ENCODE measurements at places on chromosomes 2 and 18.

- DNase-seq, result no peak
These were observed 1791.8 kb upstream of the PIK3C3 start for GRCh38 chr18:40163254-40163653.

GRCh38 chr18:74459889-74460288, 2.8 kb upstream of the DIPK1C start:
- DNase-seq, result peak; percentile 67

DNA sequence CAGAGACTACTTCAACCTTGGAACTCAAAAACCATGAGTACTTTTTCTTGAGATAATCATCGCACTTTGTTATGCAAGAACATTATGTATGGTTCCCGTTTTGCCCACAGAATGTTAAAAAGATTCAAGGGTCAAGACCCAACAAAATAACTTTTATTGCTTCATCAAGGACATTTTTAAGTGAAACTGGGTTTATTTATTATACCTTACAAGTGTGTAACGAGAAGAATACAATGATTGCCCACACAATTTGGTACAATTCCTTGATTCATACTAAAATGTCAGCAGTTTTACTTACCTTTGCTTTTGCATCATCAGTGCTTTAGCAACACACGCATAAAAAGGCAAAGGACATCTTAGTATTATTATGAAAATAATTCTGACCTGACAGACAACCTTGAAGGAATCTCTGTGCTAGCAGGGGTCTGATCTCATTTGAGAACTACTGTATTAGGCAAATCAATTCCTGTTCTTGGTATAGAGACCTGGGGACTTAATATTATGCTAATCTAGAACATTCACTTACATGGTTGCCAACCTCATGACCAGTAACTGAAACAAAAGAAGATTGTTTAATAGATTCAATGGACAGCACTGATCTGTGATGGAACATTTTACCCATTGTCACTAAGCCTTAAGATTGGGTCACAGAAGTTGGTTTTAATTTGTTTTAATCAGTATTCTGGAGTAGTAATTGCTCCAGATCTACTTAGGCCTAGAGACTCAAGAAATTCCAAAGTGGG, 16.2 kb downstream of the CCDC88A start:
- no peak for DNase-seq

GRCh38 chr2:107545851-107546250, 280.8 kb upstream of the RGPD4 start:
- no peak for DNase-seq

GRCh38 chr2:102074152-102074783, 68.3 kb upstream of the IL1R1 start:
- DNase-seq, result peak; percentile 9

GRCh38 chr2:73930386-73930785, 3.7 kb downstream of the DGUOK start:
- DNase-seq, result no peak

GRCh38 chr2:104851291-104852089, 2.4 kb upstream of the POU3F3 start:
- DNase-seq, result no peak

DNA sequence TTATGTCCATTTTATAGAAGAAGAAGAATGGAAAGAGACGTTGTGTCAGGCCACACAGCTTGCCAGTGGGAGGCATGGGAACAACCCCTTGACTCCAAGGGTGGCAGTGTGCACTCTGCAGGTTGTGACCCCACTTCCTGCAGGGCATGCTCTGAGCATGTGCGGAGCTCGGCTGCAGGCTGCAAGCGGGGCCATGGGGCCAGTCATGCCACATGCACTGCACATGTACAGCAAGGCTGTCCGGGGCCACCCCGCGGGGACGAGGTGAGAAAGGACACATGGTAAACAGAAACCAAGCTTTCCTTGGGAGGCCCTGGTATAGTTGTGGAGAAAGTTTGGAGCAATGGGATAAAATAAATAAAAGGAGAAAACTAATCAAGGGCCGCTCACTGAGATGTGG, 47.4 kb upstream of the DNMT3A start:
- DNase-seq, result no peak

- no peak for DNase-seq
These were observed 22.0 kb upstream of the PNO1 start for GRCh38 chr2:68135448-68136320.

DNA sequence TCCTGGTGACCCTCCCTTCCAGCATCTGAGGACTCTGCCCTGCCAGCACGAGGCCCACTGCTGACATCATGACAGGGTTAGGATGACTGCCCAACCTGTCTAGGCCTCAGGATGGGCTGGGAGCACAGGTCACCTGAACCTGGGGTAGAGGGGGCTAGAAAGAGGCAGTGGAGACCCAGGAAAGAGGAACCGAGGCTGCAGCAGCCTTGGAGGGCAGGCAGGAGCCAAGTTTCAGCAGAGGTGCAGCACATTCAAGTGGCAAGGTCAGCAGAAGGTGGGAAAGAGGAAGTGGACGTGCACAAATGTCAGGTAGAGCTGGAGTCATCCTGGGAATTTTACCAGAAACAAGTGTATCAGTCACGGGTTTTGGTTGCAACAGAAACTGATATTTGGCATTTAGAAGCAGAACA, 13.6 kb upstream of the RAB10 start:
- no peak for DNase-seq

GRCh38 chr2:7429733-7430132, 512.5 kb downstream of the RNF144A start:
- DNase-seq, result no peak

DNA sequence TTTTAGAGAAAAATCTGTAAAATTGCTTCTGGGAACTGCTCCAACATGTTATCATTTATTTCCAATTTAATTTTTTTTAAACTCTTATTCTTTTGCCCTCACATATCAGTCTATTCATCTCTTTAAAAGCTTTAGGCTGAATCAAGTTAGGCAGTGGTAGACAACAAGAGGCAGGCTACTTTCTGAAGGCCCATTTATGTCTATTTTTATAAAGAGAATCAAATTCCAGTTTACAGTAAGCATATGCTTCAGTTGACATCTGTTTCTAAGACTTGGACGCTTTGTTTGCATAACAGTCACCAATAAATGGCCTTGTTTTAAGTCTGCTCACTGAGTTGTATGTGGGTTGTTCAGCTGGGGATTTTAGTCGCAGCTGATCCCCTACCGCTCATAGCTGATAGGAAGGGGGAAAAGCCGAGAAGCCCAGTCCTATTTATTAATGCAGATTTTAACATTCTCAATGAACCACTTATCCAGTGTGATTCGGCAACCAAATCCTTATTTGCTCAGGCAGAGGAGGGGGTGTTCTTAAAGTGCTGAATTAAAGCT, 260.4 kb upstream of the SIX3 start:
- DNase-seq, result no peak

DNA sequence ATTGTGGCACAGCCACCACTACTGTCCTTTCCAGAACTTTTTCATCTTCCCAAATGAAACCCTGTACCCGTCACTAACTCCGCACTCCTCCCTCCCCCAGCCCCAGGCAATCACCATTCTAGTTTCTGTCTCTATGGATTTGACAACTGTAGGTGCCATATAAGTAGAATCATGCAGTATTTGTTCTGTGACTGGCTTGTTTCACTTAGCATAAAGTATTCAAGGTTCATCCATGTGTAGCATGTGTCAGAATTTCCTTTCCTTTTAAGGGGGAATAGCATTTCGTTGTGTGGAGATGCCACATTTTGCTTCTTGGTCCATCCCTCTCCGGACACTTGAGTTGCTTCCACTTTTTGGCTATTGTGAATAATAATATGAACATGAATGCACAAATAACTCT, 842 bp upstream of the CKAP2L start:
- DNase-seq, result no peak

DNA sequence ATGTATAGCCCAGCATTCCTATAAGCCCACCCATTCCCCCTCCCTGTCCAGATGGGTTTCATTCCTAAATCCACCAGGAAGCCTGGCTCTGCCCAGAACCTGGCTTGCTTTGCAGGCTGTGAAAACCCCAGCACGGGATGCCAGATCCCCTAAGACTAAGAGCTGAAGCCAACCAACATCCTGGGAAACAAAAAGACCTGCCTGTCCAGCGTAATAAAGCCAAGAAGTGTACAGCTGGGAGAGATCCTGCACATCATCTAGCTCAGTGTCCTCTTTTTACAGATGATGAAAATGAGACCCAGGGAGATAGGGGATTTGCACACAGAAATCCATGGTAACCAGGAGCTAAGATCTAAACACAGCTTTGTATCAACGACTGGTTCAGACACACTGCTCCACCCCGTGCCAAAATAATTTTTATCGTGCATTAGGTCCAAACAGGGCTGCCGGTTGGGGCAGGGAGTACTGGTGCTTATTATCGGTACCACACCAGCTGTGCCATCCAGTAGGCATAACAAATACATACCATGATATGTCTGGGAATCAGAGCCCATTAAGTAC, 2.9 kb downstream of the RND3 start:
- peak; percentile 49 for DNase-seq

DNA sequence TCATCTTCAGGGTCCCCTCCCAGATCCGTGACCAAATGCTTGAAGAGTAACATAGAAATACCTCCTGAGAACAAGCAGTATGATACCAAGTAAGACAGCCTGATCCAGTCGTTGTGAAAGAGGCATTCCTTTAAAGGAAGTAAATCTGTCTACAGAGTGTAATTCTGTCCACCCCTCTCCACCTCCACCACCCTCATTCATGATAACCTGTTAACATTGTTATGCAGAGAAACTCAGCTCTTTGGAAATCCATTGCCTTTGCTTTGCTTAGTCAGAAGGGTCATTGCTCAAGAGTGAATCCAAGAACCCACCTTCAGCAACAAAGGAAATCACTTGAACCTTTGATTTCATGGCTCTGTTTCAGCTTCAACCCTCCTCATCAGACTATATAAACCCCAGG, 155.6 kb downstream of the CYP26B1 start:
- no peak for DNase-seq

GRCh38 chr18:60643009-60643408, 270.4 kb upstream of the MC4R start:
- no peak for DNase-seq

DNA sequence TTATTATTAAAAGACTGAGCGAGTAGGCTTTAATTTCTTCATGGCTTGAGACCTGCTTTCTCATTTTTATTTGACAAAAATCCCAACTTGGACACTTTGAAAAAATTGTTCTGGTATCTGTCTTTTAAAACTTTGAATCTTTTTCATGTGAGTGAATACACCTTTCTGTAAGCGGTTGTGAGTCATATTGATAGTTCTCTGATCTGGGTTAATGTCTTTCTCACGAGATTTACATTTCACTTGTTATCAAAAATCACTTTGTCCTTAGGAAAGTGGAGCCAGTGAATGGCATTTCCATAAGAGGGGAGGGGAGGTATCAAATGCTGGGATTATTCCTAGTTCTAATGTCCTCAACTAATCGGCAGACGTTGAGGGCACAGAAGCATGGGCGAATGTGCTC, 36.3 kb downstream of the ATP9B start:
- DNase-seq, result no peak

- no peak for DNase-seq
These were observed 82.1 kb downstream of the EIF2AK3 start for GRCh38 chr2:88545118-88545517.

- no peak for DNase-seq
These were observed 258.3 kb upstream of the POU3F3 start for GRCh38 chr2:104595576-104595975.

- no peak for DNase-seq
These were observed 1.3 kb upstream of the ITPRIPL1 start for GRCh38 chr2:96323849-96324248.

GRCh38 chr2:180405520-180405919, 398.4 kb upstream of the CWC22 start:
- DNase-seq, result no peak

DNA sequence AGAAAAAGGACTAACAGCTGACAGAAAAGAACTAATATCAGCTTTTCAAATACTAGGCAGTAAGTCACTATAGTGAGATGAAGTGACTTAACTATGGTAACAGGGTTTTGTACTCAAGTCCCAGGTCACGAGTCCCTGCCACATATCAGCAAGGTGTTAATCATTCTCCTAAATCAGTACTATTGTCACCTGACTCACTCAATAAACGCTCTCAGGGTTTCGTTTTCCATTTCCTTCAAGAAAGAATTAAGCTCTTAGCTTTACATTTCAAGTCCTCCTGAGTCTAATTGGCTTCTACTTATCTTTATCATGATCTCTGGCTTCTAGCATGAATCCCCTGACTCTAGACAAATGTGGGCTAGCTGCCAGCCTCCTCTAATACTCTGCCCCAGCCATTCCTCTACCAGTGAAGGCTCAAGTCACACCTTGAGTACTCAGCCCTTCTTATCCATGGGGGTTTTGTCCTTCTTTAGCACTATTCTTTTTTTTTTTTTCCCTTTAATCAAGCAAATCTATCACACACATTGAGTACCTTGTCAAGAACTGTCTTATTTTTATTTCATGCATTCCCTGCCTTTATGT, 20.0 kb downstream of the BUB1 start:
- no peak for DNase-seq

DNA sequence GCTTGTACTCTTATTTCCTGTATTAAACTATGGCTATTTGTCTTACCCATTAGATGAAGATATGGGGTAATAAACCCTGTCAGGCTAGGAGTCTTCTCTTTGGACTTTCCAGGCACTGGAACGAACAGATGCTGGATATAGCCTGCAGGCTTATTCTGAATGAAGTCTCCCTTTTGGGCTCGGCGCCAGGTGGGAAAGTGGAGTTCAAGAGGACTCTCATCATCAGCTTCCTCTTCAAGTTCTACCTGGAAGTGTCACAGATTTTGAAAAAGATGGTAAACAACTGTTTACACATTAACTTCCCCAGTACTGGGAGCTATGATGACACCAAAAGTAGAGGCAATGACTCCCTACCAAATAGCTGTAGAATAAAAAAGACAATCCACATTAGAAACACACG, 27.9 kb downstream of the AOX1 start:
- no peak for DNase-seq

GRCh38 chr2:215137741-215138340, 585 bp downstream of the ABCA12 start:
- DNase-seq, result no peak

GRCh38 chr2:110877031-110877827, 144.9 kb downstream of the ACOXL start:
- DNase-seq, result no peak

GRCh38 chr18:78123926-78124797, 855.5 kb upstream of the SALL3 start:
- DNase-seq, result no peak

DNA sequence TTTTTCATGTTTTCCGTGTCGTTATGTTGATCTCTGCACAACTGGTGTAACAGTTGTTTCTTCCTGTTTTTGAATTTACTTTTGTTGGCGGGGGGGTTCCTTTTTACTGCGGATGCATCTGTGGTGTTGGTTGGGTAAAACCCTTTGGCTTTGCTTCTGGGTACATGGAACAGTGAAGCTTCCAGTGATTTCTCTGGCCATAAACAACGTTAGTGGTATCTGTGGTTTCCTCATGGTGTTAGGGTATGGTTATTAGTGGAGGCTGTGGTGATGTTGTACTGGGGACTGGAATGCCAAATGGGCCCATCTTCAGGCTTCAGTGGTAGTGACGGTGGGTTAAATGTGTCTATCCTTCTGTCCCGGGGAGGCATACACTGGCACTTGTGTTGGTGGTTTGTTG, 285.4 kb upstream of the ZNF804A start:
- no peak for DNase-seq

- no peak for DNase-seq
These were observed 79.4 kb upstream of the ARHGAP28 start for GRCh38 chr18:6650127-6650507.

All from femur (tissue), 1 donor.